ENCODE measurements at places on chromosomes 3 and 15. TPM values are rescaled to one million over a fixed set of nuclear protein-coding genes. Genes with fewer than 3 reads are reported as not detected.

DNA sequence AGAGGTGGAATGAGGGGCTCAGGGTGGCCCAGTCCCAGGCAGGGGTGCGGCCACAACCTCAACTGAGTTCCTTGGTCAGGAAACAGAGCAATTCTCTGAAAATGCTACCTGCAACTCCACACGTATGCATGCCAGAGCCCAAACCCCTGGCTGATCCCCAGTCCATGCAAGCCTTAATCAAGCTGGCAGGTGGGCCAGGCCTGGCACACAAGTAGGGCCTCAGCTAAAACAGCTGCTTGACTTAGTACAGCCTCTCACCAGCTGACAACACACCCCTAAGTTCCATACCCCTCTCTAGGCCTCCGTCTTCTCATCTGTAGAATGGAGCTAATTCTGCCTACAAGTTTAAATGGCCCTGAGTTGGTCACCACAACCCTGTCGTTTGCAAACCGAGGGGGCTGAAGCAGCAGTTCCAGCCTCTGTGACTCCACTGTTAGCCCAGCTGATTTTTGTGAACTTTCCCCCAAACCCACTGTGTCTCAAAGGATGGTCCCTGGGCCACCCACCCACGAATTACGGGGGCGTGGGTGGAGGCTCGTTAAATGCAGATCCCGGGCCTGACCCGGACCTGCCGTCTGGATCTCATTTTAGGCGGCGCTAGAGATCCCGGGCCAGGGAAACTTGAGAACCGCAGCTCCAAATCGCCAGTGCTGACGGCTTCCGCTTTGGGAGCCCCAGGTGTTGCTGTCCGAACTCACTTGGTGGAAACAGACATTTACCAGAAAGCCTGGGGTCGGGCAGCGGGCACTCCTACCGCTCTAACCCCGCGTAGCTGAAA lies 927 bp downstream of the CHDH start:
- no peak for DNase-seq

DNA sequence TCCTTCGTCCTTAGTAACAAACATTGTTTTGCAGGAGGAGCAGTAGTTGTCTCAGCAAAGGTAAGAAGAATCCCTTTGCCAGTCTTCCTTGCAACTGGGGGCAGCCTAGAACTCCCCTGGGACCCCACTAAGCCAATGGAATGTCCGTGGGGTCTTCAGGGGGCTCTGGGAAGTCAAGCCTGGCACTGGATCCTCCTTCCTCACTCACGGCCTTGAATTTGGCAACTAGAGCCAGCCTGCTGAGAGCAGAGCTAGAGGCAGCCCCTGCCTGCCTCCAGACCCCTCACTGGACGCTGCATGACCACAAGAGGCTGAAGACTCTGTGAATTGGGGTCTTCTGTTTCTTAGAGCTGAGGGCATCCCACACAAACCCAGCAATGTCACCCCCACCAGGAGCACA lies 18.6 kb upstream of the PRR23E start:
- DNase-seq = no peak

DNA sequence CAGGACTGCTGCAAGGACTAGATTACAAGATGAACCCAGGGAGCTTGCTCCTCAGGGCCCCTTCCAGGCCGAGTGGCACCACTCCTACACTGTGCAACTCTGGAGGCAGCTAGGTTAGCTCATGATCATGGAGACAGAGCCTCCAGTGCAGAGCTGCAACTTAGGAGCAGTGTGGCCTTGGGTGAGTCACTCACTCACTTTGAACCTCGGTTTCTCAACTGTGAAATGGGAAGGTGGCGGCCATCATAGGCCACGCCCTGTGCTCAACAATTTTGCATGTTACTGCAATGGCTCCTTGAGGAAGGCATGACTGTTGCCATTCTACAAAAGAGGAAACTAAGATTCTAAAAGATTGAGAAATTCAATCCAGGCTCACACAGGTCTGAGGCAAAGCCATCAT lies 11.2 kb upstream of the CXCR6 start:
- no peak for DNase-seq

The C2CD4B gene
- 0.55 TPM for total RNA-seq

DNA sequence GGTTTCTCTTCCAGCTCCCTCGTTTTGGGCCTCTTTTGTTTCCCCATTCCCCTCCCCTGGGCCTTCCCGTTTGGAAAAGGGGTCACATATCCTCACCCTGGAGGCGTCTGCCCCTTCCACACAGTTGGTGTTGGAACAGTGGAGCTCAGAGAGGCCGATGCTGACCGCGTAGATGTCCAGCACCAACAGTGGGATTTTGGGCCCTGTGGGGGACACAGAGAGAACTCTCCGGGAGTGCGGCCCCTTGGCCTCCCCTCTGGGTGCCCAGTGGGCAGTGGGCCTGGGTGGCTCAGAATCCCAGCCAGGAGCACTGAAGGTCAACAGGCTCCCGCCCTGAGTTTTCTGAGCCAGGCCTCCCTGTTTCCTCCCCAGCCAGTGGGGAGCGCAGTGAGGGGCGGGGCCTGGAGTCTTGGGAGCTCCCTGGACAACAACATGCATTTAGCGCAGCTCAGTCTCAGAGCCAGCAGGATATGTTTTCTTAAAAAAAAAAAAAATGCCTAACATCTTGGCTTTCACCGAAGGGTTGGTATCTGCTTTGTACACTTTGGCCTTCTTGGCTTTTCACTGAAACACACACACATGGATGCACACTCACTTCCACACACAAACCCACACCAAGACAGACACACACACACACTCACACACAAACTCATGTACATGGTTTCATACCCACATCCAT lies 670 bp upstream of the ISLR start:
- DNase-seq = no peak

The TMEM266 gene
- 7.5 TPM for total RNA-seq

The CCRL2 gene
- total RNA-seq = 1.1 TPM

DNA sequence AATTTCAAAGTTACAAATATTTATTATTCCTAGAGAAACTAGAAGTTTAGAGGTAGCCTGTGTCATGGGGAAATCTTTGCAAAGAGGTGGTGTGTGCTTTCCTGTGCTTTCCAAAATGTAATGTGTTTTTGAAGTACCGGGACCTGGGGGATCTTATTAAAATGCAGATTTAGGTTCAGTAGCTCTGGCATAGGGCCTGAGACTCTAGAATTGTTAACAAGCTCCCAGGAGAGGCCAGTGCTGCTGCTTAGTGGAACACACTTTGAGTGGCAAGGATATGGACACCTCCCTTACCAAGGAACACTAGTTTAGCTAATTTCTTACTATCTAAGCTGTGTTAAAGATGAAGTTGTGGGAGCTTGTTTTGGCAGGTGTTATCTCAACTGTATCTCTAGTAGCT lies 428.9 kb downstream of the VGLL3 start:
- DNase-seq = no peak

The SI gene
- not detected for total RNA-seq

DNA sequence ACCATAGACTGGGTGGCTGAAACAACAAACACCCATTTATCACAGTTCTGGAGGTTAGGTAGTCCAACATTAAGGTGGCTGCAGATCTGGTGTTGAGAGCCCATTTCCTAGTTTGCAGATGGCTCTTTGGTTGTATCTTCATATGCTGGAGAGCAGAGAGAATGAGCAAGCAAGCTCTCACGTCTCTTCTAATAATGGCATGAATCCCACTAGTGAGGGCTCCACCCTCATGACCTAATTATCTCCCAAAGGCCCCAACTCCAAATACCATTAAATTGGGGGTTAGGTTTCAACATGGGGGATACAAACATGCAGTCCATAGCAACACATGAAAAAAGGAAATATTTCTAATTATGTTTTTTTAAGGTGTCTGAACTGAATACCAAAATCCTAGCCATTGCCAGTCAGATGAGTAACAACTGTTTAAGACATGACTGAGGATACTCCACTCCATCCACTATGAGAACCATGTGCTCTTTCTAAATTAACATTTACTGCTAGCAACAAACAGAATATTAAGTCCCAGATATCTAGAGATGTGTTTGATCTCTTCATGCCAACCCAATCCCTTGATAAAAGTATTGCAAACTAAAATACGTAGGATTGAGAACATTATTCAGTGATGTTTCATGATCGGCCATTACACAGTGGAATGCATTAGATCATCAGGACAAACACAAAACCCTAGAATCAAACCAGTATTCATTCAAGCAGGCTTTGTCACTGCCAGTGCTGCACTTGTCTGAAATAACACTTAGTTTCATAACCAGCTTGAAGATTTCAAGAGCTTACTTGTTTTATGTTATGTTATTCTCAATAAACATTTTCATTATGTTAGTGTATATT lies 340.3 kb downstream of the SLC9A9 start:
- no peak for DNase-seq

The ANKUB1 gene
- total RNA-seq = 0.29 TPM

The TMIE gene
- total RNA-seq = 6.4 TPM

GRCh38 chr15:94110476-94111130 lies 120.8 kb upstream of the MCTP2 start:
- DNase-seq = no peak

DNA sequence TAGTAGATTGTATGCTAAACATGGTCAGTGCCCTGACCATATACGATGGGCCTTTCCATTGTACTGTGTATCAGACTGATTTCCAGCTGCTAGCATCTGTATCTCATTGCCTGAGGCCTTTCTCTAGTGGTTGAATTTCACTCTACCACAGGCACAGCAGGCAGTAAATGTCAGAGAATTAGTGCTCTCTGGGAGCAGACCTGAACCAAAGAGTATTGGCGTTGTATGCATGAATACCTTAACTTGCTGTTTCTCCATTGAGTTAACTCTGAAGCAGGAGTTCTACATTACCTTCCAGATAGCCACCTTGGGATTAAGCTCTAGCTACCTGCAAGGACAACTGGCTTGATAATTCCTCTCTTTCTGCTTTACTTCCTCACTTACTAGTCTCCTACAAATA lies 439.2 kb upstream of the EPHA3 start:
- no peak for DNase-seq
